Mesothelial cell of epicardium (in vitro differentiated cells): ENCODE measurements at places on chromosomes 6 and 20.

- DNase-seq = no peak
Measured at GRCh38 chr6:165906-166305, 126.4 kb upstream of the DUSP22 start.

- DNase-seq = no peak
Measured at GRCh38 chr6:95679981-95680380, 102.6 kb downstream of the MANEA start.

- no peak for DNase-seq
Measured at GRCh38 chr6:170096803-170097504, 193.9 kb downstream of the DLL1 start.

- no peak for DNase-seq
Measured at GRCh38 chr6:5011346-5011745, 7.5 kb upstream of the RPP40 start.

DNA sequence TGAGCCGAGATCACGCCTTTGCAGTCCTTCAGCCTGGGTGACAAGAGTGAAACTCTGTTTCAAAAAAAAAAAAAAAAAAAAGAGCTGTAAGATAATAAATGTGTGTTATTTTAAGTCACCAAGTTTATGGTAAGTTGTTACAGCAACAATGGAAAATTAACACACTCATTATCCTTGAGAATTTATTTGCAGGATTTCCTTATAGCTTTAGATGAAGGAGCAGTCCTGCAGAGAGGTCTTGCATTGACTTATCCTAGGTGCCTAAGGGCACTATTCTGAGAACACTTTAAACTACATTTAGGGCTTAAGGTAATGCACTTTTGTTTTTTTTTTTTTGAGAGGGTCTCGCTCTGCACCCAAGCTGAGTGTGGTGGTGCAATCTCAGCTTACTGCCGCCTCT is 13.8 kb upstream of the SCAF8 start:
- no peak for DNase-seq

DNA sequence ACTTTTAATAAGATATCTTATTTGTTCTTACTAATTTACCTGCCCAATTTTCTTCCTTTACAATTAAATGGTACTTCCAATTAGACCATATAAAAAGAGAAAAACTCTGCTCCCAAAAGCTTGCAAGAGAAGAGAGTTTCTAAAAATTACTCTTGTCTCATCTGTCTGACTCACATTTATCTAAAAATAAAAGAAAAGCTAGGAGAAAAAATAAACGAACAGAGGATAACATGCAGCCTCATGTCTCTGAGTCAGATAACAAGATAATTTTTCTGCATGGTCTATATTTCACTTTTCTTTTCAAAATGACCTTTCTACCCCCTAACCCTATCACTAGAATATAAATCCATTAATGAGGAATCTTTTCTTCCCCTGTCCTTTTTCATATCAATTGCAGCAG is 127.2 kb upstream of the TCF21 start:
- no peak for DNase-seq

- no peak for DNase-seq
Measured at GRCh38 chr6:19865178-19865577, 28.0 kb downstream of the ID4 start.

DNA sequence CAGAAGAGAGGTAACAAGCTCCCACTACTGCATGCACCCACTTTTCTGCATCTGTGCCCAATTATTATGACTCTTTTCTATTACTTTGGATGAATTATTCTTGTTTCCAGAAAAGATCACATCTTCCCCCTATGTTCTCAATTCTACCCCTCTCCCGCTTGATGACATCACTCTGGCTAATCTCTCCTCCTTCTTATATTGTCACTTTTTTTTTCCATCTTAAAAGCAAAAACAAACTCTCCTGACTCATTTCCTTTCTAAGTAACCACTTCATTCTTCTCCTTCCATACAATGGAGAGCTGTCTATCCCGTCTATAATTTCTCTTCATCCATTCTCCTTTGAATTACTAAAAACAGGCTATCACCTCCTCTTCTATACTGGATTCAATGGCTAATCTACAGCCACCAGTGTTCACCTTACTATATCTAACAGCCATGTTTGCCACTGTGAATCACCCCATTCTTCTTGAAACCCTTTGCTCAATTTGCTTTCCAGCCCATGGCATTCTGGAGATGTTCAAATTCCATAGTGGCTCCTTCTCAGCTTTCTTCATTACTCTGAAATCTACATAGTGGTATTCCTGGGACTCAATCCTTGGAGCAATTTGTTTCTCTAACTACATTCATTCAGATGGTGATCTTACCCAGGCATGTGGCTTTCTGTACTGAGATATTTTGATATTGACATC is 378.4 kb downstream of the ARHGAP18 start:
- DNase-seq = no peak

DNA sequence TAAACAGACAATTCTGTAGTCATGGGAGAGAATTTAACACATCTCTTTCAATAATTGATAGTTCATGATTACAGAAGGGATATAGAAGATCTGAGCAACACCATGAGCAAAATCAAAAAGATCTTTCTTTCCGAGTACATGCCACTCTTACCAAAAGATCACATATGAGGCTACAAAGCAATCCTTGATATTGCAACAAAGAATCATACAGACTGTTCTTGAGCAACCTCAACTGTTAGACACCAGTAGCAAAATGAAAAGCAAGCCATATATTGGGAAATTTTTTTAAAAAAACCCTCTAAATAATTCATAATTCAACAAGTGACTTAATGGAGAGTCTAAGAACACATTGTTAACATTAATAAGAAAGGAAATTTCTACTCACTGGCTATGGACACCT is 3.6 kb upstream of the CD83 start:
- no peak for DNase-seq

- DNase-seq = no peak
Measured at GRCh38 chr6:18469536-18469935, 82.4 kb downstream of the RNF144B start.
